Activated naive CD4-positive, alpha-beta T cell (primary cell): ENCODE measurements at places on chromosomes 2 and 18.

DNA sequence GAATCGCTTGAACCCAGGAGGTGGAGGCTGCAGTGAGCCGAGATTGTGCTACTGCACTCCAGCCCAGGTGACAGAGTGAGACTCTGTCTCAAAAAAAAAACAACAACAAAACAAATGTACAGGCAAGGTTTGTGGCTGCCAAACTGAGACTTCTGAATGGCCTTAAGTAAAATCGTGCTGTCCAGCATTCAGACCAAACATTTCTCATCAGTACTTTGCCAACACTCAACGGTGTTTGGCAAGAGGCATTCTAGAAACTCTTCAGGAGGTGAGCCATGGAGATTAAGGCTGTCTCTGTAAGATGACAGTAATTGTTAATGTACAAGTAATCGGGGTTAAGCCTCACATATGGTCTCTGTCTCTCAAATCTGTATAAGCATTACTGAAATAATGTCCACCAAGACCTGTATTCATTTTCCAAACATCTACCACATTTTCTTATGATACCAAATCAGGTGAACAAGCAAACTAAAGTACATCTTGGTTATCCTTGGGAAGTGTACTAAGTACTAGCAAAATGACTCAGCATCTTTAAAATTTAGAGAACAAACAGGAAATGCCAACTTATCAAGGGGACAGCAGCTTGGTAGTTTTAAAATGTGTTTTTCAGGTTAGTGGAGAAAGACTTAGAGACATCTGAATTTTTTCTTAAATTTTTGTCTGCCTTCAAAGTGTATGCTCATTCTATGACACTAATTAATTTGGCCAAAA is 29.3 kb downstream of the SERPINE2 start:
- DNase-seq: no peak

GRCh38 chr2:25856377-25856776 is 21.9 kb downstream of the ASXL2 start:
- DNase-seq: no peak

DNA sequence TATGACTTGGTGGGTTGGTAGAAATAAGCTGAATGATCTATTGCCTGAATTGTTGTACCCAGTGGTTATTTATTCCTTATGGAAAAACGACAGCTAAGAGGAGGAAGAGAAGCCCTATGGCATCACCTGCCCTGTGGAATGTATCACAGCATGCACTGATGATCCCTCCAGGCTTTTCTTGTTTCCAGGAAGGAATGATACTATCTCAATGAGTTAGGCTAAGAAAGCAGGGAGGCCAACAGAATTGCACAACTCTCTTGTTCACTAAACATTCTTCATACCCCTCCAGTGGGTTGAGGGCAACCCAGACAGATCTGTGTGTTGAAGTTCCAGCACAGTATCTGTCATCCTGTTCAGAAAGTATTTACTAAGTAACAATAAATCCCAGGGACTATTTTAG is 1001.7 kb upstream of the GYPC start:
- no peak for DNase-seq

DNA sequence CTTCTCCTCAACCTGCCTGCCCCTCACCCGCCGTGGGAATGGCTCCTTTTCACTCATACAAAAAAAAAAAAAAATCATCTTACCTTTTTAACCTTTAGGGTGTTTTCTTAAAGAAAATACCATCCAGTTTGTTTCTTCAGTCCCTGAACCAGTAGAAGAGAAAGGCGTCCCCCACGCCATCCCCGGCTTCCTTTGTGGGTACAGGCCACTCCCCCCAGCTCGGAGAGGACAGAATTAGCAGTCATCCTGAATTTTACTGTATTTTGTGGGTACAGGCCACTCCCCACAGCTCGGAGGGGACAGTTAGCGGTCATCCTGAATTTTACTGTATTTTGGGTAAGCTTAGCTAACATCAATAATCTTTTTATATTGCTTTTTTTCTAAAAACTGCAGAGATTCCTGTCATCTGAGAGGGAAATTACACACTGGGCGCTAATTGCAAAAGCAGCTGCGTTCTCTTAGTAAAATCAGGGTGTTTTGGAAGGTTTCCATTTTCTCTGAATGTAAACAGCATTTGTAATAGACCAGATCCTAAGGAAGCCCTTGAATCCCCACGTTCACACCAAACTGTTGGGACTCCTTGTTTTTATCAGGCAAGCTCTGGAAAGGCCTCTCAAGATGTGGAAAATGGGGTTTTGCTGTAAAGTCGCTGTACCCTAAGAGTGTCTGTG is 72.5 kb downstream of the NFATC1 start:
- no peak for DNase-seq

GRCh38 chr2:44237221-44237620 is 38.1 kb upstream of the SLC3A1 start:
- no peak for DNase-seq

GRCh38 chr2:147430408-147430807 is 414.4 kb upstream of the ACVR2A start:
- no peak for DNase-seq

- no peak for DNase-seq
These were observed 79.1 kb upstream of the TANC1 start for GRCh38 chr2:158889135-158889853.

DNA sequence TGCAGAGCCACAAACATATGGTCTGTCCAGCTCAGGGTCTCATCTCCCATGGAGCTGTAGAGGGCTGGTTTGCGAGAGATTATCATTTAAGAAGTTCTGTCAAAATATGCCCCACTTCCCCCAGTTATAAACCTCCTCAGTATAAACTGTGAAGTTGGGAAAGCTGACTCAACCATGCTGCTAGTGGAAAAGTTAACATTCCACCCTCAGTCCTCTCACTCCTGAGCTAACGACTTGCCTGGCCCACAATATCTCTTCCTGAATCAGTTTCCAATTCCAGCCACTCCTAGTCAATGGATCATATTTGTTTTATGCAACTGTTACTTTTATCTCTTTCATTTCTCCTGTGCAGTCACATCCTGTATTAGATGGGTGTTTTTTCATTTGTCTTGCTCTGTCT is 326.2 kb downstream of the SETBP1 start:
- DNase-seq: no peak

- no peak for DNase-seq
These were observed 23.4 kb upstream of the GLI2 start for GRCh38 chr2:120712180-120712681.

DNA sequence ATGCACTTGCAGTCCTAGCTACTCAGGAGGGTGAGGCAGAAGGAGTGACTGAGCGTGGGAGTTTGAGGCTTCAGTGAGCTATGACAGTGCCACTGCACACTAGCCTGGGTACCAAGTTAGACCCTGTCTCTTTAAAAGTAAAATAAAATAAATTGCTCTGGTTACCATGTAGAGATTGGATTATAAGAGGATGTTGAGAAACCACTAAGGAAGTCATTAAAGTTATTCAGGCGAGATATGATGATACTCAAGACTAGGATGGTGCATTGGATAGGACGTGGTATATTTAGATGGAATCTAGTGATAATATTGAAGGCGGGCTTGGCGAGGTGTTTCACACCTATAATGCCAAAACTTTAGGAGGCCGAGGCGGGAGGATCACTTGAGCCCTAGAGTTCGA is 50.6 kb downstream of the BMPR2 start:
- DNase-seq: no peak

DNA sequence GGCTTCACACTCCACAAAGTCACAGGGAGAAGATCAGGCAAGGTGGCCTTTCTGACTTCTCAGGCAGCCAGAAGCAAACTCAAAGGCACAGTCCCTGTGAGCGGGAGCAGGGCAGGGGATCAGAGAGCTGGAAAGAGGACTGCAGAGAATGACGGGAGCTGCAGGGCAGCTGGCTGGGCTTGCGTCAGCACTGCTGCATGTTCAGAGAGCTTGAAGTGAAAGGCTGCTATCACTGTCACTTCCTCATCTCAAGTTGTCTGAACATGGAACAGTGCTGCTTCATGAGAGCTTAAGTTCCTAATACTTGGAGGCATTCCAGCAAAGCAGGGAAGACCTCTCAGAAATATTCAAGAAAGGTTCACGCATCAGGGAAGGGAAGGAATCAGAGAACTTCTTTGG is 20.4 kb downstream of the TGFBRAP1 start:
- no peak for DNase-seq

- no peak for DNase-seq
These were observed 187.6 kb downstream of the MREG start for GRCh38 chr2:215825707-215826106.

- DNase-seq: no peak
These were observed 19.7 kb upstream of the TNFAIP6 start for GRCh38 chr2:151337643-151338042.
